Activated CD8-positive, alpha-beta memory T cell treated with anti-CD3 and anti-CD28 coated beads for 1 hour (primary cell): ENCODE measurements at places on chromosomes 7 and 10.

DNA sequence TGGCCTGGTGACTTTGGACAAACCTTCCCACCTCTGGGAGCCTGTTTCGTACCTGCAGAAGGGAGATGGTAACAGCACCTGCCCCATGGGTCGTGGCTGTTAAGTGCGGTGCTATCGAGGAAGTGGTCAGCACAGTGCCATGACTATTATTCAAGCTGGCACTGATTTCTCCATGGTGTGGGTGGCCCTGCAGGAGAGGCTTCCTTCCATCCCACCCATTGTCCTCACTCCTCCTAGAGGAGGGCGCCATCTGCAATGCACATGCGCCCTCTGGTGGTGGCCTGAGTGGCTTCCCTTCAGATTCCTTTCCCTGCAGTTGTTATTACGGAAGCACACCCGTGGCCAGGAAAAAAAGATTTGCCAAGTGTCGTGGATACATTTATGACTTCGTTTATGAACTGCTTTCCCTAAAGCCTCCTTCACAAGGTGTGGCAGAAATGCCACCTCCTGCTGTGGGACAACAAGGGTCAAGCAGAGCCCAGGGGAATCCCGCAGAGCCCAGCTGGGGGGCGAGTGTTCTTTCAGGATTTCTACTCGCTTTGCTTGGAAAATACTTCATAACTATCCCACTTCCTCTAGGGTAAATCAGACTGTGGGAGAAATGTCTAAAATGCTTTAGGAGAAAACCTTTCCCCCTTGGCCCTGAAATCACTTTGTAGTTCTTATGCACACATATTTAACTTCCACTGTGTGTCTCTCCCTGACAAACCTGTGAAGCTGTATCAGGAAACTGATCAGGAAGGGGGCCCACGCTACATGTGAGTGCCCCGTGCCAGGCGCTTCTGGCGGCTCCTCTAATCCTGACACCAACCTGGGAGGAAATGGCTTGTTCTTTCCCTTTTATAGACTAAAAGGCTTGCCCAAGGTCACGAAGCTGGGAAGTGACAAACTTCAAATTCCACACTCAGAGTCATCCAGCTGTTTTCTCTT, 98.0 kb upstream of the ANLN start:
- DNase-seq, result peak; percentile 37

DNA sequence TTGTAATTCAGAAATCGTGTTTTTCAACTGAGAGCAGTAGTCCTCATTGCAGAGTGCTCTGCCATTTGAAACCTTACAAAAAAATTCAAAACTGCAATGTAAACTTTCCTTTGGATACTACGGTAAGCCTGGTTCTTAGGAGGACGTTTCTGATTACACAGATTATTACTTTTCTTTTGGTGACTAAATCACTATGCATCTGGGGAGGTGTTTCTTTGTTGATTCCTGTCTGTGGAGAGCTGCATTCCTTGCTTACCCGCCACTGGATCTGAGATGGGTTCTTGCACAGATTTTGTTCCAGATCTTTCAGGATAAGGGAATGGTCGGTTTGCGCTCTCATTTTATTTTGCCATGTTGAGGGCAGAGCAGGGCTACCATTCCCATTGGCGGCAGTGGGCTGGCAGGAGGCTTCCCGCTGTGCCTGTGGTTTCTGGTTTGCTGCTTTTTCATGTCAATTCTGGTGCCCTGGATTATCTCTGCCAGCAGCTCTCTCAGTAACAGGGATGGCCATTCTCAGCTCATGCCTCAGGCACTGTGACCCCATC, 485.1 kb downstream of the GLRX3 start:
- no peak for DNase-seq

- DNase-seq, result no peak
These were observed 61.6 kb downstream of the LHPP start for GRCh38 chr10:124522933-124523871.

- DNase-seq, result no peak
These were observed 73.2 kb upstream of the KLF6 start for GRCh38 chr10:3858051-3858845.

DNA sequence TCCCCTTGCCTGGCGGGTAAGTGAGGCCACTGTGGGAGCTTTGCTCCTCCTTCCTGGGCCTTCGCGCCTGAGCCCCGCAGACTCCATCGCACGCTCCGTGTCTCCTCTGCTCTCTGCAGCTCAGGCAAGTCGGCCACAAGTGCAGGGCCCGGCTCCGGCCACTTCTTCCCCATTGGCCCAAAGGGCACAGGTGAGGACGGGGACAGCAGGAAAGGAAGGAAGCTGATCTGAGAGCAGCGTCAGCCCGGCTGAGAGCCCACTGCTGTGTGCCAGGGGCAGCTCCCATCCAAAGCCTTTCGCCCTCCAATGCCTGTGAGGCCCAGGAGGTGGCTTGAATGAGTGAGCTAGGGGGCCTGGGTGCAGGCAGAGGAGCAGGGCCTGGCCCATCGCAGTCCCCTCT, 33.7 kb upstream of the RHEB start:
- no peak for DNase-seq

- DNase-seq, result no peak
These were observed 133.9 kb downstream of the DKK1 start for GRCh38 chr10:52447931-52448353.

DNA sequence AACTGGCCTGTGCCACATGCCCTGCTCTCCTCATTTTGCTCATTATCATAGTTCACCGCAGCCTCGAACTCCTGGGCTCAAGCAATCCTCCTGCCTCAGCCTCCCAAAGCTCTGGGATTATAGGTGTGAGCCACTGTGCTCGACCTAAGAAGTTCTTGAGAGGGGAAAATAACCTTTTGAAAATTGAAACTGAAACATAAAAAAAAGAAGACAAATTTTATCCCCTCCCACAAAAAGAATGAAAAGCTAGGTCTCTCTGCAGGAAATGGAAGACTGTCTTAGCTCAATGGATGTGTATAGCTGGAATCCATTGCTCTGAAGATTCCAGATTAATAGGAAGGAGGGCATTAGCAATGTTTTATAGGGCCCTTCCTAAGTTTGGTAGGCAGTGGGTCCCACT, 2.0 kb upstream of the EXOC6 start:
- no peak for DNase-seq

DNA sequence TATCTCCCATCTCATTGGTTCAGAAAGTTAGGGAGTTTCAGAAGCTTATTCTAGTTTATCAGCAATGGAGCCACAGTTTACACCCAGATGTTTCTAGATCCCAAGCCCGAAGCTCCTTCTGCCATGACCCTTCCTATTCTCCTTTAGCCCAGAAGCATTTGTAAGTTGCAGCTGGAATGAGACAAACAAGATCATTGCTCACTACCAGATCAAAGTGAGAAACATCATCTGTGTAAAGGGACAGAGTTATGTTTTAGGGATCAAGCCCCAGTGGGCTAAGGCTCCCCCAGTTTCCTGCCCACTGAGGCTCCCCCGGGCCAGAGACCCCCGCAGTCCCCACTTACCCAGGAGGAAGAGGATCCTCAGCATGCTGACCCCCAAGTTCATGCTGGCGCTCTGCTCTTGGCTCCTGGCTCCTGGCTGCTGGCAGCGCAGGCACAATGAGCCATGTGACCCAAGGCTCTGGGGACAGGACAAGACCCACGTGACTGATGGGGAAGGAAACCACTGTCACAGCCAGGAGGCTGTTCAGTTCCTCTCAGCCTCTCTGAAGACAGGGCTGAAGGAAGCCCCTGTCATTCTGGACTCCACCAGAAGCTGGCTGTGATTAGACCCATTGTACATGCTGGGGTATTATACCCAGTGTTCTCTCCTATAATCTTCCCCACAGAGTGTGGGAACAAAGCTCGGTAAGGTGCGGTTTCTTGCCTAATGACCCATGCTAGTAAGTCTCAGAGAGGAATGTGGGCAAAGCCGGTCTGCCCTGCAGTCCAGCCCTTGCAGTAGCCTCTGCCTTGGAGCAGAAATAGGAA, at the start of gene TMEM273:
Gene TMEM273 (minus strand): TSS at position 442 of the 812 bp plus-strand sequence. CDS start 55 bp downstream, at position 387.
- no peak for DNase-seq

DNA sequence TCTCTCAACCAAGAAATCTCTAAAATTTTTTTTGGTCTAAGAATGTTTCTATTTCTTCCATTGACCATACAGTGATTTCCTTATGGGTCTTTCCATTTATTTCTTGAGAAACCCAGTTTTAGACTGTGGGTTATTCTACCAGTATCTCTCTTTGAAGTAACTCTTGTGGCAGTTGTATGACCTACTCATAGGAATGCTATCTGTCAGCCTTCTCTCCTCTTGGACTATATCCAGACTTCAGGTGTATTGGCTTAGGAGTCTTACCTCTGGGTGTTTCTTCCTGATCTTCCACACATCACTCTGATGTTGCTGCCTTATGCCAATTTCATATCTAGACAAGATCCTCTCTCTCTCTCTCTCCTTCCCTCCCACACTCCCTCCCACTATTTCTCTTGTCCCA, 178.1 kb downstream of the BMPER start:
- no peak for DNase-seq

GRCh38 chr10:73876157-73876556, 1.8 kb upstream of the CAMK2G start:
- no peak for DNase-seq

DNA sequence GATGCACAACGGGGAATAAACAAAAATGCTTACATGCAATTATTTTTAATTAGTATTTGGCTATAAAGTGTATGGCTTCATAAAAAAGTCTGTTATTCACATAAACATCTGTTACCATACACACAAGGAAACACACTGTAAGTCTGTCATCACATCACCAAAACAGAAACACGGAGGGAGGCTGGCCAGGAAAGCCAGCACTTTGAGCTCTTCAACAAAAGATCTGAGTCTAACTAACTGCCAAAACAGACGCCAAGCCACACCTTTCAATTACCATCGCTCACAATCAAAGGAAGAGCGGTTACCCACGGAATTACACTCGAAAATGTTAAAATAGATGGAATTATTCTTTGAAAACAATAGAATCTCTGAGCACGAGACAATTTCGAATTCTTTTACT, 49.2 kb upstream of the MGMT start:
- DNase-seq, result no peak

DNA sequence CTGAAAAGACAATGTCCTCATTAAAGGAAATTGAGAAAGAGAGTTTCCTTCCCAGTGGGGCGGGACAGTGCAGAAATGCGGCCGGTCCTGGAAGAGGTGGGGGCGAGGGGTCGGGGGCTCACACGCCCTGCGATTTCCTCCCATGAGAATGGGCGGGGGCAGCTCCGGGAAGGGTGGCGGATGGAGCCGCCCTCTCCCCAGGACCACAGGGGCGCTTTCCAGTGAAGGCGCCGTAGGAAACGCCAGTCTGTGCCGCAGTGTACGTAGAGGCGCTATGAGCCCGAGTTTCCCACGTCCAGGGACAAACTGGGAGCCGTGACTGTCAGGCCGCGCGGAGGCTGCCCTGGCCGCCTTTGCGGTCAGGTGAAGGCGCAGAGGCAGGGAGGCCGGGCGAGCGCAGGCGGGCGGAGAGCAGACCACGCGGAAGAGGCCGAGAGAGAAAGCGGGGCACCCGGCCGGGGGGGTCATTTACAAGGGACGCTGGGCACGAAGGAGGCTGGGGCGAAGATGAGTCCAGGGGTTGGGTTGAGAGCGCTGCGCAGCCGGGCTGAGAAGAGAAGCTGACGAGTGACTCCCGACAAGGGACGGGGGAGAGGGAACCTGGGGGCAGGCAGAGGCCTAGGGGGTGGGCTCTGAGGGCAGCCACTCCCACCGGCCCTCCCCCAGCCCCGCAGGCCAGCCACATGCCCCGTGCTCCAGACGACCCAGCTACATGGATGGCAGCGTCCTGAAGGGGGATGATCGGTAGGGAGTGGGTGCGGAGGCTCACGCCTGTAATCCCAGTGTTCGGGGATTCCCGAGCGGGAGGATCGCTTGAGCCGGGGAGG, 45.0 kb downstream of the ALOX5 start:
- DNase-seq, result peak; percentile 33

DNA sequence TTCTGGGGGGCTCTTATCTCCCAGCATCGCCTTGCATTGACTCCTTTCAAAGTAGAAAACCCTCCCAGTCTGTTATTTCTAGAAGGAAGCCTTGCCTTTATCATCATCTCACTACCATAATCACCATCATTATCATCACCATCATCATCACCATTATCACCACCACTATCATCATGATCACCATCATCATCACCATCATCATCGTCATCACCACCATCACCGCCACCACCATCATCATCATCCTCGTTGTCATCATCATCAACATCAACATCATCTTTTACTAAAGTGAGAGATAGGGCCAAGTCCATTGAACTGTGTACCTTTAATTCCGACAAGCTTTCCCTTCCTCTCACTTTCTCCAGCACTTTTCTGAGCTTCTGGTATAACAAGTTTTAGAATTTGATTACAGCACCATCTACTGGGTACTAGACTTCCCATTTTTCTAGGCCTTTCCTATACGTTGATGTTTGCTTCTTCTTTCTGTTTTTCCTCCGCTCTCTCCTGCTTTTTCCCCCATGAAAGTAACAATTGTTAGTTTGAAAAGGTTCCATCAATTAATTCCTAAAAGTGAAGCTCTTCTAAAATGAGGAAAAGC, 226.4 kb downstream of the BUB3 start:
- DNase-seq, result no peak

GRCh38 chr7:126716321-126716720, 536.4 kb downstream of the GRM8 start:
- no peak for DNase-seq

DNA sequence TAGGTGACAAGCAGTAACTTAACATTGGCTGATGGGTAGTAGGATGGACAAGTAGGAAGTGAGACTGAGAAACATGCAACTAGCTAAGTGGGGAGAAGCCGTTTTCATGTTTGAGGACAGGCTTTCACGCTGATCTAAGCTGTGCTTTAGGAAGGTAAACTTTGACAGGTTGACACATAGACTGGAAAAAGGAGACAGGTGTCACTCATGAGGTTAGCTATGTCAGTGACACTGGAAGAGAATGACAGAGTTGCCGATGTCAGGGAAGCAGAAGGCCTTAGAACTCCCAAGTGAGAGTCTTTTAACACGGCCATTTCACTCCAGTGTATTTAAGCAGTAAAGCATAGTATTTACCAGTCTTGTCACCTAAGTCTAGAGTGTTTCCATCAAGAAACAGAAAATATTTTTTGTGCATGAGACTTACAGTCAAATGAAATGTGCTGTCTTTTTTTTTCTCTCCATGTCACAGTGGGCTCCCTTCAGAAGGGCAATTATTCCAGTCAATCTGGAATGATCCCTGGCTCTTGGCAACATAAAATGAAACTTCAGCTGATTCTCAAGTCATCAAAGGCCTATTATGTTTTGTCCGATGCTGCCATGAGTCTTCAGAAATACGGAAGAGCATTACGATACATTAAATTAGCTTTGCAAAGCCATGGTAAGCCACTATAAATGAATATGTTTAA, 20.6 kb downstream of the EDRF1 start:
- DNase-seq, result no peak

GRCh38 chr10:125926247-125926646, 29.9 kb downstream of the FANK1 start:
- DNase-seq, result no peak
